DMS 273 treated with DMSO at 0.1 percent for 48 hours (cell line): ENCODE measurements at places on chromosomes 2 and 18.

DNA sequence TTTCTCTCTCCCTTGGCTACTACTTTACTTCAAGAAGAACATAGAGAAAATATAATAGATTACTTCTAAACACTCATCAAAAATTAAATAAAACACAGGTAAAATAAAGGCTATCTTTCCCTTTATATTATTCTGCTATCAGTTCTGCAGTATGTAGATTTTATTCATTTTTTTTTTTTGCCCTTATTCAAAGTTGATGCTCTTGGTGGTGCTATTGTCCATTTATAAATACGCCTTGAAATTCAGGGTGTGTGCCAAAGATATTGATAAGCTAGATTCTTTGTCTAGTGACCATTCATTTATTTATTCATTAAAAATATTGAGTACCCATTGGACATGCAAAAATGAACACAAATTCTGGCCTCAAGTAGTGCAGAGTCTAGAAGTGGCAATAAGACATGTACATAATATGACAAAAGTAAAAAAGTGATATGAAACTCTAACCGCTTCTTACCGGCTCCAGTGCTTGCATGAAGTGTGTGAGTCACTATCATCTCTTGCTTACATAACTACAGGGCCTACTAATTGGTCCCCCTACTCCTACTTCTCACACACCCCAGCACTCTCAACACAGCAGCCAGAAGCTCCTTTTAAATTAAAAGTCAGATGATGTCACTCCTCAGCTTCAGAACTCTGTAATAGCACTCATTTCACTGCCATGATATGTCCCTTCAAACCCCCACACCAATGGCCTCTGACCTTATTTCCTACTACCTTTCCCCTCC lies 208.3 kb upstream of the FANCL start:
- DNase-seq = no peak

DNA sequence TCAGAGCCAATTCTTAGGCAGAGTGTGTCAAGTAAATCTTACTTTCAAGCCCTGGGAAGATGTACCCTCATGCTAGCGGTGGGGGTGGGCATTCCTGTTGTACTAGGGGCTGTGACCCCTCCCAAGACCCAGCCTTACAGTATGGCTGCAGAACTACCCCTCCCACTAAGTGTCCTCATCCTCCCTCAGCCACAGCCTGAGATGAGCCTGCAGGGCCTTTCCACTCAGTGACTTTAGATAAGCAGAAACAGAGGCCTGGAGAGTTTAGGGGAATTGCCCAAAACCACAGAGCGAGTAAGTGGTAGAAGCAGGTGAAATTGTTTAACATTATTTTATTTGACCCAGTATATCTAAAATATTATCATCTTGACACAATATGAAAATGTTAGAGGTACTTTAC lies 36.6 kb downstream of the TTC32 start:
- no peak for DNase-seq

DNA sequence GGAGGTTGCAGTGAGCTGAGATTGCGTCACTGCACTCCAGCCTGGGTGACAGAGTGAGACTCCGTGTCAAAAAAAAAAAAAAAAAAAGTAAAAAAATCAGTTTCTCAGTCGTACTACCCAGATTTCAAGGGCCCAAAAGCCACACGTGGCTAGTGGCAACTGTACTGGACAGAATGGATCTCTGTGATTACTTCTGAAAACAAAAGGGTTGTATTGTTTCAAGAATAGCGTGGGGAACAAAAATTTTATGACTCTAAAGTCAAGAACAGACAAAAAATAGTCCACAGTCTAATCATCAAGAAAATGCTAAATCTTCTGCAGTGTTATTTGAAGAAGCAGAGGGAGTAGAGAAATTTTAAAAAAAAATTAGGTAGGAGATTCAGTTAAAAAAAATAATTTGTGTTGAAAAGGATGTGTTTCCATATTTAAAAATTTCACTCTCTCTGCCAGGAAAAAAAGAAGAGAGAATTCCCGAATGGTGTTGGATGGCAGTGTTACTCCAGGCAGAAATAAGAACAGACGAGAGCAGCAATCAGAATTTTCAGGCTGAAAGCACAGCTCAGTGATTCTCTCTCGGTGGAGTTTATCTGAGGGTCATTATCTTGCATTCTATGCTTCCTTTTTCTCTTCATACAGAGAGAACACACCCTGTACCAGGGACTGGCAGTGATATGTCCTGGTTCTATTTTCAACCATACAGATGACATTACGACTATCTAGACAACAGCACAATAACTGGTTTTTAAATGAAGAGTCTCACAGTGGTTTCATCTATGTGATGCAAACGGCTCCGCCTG lies 61.8 kb downstream of the CABYR start:
- no peak for DNase-seq

GRCh38 chr2:186457908-186458307 lies 28.2 kb upstream of the ZC3H15 start:
- no peak for DNase-seq

GRCh38 chr2:27502142-27502541 lies 5.5 kb downstream of the GCKR start:
- no peak for DNase-seq

- no peak for DNase-seq
These were observed 12.1 kb upstream of the CYBRD1 start for GRCh38 chr2:171509945-171510731.

GRCh38 chr18:44934901-44935300 lies 254.2 kb downstream of the SETBP1 start:
- no peak for DNase-seq

DNA sequence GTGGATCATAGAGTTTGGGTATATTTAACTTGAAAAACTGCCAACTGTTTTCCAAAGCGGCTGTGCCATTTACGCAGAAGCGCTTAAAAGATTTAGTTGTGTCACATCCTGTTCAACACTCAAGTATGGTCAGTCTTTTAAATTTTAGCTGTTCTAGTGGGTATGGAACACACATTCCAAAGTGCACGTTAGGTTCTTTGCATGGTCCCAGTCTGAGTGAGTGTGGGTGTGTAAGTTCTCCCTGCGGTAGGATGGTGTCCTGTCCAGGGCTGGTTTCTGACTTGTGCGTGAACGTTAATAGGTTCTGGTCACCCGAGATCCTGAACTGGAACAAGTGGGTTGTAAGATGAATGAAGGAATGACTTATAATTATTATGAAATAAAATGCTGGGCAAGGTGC lies 28.4 kb upstream of the IL36G start:
- no peak for DNase-seq

DNA sequence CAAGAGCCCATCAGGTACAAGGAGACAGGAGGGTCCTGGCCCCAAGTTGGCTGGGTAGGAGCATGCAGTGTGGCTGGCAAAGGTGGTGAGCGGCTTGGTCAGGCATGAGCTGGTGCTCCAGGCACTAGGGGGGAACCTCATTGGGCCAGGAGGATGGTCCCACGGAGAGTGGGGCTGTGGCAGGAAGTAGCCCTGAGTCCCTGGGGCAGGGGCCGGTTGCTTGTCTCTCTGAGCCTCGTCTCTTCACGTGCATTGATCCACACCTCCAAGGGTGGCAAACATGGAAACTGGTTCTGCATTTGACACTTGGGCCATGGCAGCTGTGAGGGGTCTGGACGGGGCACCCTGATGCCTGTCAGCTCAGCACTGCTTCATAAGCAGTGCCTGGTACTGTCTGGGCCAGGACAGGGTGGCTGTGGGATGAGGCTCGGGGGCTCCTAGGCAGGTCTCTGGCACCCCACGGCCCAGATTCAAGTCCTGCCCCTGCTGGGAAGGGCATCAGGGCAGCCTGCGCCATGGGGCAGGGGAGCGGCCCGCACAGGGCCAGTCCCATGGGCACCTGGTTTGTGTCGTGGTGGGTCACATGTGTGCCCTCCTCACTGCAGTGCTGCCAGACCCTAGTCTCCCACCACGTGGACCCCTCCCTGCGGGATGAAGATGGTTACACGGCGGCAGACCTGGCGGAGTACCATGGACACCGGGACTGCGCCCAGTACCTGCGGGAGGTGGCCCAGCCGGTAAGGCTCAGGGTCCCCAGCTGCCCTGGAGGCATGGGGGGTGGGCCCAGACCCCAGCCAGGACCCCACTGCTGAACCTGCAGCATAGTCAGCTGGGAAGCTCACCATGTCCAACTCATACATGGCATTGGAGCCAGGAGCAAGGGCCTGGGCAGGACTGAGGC lies 16.4 kb downstream of the ESPNL start:
- no peak for DNase-seq

GRCh38 chr2:173033084-173033483 lies 42.6 kb upstream of the MAP3K20 start:
- DNase-seq = no peak

- DNase-seq = no peak
These were observed 66.7 kb downstream of the BIRC6 start for GRCh38 chr2:32423536-32423935.

DNA sequence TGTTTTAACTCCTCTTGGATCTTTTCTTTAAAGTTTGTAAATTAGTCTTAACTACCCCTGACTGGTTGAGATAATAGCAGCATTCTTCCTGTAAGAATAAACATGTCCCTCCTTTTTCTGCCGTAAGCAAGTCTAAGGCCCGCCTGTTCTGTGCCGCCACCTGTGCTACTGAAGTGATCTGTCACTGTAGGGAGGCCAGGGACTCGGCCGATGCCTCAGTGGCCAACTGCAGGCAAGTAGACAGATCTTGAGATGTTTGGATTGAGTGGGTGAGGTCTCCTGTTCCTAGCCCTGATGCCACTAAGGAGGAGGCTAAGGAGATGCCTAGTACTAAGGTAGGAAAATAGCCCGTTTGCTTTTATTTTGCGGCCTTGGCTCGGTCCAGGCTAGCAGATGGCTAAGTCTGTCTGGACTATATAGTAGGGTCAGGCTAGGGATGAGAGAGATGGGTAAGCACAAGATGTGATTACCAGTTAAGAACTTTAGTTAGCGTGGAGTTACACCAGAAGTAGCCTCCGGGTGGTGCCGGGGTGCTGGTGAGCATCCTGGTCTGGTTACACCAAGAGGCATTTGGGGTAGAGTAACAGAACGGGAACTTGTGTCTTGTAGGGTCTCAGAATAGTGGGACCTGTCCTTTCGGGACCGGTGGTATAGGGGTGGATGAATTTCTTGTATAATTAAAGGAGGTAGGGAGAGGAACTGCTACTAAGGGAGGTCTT lies 584.2 kb downstream of the SUCLG1 start:
- no peak for DNase-seq

DNA sequence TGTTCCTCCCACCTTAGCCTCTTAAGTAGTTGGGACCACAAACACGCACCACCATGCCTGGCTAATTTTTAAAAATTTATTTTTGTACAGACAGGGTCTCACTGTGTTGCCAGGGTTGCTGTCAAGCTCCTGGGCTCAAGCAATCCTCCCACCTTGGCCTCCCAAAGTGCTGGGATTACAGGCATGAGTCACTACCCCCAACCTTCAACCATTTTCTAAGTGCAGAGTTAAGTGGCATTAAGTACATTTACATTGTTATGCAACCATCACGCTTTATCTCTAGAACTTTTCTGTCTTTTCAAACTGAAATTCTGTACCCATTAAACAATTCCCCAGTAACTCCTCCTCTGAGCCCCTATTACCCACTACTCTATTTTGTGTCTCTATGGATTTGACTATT lies 45.9 kb upstream of the AFF3 start:
- DNase-seq = no peak

DNA sequence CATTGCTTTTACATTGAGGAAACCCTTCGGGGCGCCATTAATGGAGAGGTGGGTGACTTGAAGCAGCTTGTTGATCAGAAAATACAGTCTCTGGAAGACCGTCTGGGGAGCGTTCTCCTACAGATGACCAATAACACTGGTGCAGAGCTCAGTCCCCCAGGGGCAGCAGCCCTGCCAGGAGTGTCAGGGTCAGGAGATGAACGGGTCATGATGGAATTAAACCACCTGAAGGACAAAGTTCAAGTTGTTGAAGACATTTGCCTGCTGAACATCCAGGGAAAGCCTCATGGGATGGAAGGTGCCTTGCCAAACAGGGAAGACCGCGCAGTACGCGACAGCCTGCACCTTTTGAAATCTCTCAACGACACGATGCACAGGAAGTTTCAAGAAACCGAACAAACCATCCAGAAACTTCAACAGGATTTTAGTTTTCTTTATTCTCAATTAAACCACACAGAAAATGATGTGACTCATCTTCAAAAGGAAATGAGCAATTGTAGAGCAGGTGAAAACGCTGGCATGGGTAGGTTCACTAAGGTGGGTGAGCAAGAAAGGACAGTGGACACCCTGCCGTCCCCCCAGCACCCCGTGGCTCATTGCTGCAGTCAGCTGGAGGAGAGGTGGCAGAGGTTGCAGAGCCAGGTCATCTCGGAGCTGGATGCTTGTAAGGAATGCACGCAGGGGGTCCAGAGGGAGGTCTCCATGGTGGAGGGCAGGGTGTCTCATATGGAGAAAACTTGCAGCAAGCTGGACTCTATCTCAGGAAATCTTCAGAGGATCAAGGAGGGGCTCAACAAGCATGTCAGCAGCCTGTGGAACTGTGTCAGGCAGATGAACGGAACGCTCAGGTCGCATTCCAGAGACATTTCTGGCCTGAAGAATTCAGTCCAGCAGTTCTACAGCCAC lies 45.0 kb downstream of the EMILIN2 start:
- DNase-seq = no peak

DNA sequence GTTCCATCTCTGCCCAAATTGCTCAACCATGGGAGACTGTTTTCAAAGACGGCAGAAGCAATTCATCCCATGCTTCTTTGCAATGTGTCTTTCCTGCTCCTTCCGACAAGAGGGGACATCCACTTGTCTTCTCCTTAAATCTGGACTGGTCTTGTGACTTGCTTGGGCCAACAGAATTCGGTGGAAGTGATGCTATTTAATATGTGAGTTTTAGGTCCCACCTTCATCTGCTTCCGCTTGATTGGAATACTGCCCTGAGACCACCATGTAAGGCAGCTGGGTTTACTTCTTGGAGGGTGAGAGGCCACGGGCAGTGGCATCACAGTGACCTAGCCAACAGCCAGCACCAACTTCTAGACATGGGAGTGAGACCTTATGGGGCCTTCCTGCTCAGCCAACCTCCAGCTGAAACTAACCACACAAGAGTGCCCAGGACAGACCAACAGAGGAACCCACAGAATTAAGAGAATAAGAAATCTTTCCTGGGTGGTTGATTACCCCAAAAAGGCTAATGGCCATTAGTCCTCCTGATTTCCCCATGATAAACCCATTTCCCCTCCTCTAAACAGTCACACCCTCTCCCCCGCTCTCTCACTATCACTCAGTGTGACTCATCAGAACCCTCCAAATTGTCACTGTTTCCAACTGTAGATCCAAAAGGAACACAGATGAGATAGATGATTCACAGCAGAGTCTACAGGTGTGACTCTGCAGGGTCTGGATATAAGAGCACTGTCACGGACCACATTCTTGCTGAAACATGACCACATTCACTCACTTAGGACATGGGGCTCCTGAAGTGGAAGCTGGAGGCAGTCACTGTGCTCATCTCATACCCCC lies 16.2 kb upstream of the RHOB start:
- DNase-seq = no peak

GRCh38 chr2:5749347-5749746 lies 57.2 kb downstream of the SOX11 start:
- DNase-seq = no peak
